ENCODE measurements at places on chromosomes 3 and 15. TPM values are rescaled to one million over a fixed set of nuclear protein-coding genes. Genes with fewer than 3 reads are reported as not detected.
A peak's percentile ranks its signal among the peaks of the same experiment; 100 is the strongest.

GRCh38 chr3:181486141-181486885 lies 225.4 kb upstream of the SOX2 start:
- peaks cover 4% of the 10 kb centered on the region for H3K4me1 ChIP-seq
- no peak for DNase-seq
- H3K4me3 ChIP-seq = no peak overlapping the region
- no peaks in the 10 kb centered on the region for H3K27me3 ChIP-seq
- no peaks in the 10 kb centered on the region for H3K36me3 ChIP-seq

- no peak overlapping the region for H3K4me3 ChIP-seq
- H3K27me3 ChIP-seq = no peaks in the 10 kb centered on the region
- DNase-seq = no peak
- H3K36me3 ChIP-seq = no peaks in the 10 kb centered on the region
- no peak overlapping the region for H3K27ac ChIP-seq
These were observed 96.6 kb downstream of the FHIT start for GRCh38 chr3:61154457-61155198.

GRCh38 chr15:86384186-86384585 lies 304.5 kb downstream of the AGBL1 start:
- H3K27me3 ChIP-seq = no peaks in the 10 kb centered on the region
- DNase-seq = no peak
- no peak overlapping the region for H3K4me3 ChIP-seq
- H3K36me3 ChIP-seq = no peaks in the 10 kb centered on the region
- no peak overlapping the region for H3K27ac ChIP-seq

GRCh38 chr15:77865701-77866100 lies 211.8 kb downstream of the TBC1D2B start:
- no peak overlapping the region for H3K27ac ChIP-seq
- no peak overlapping the region for H3K4me3 ChIP-seq
- no peaks in the 10 kb centered on the region for H3K4me1 ChIP-seq
- peak; percentile 63 for DNase-seq
- no peaks in the 10 kb centered on the region for H3K36me3 ChIP-seq

- no peaks in the 10 kb centered on the region for H3K36me3 ChIP-seq
- peaks cover 4% of the 10 kb centered on the region for H3K4me1 ChIP-seq
- H3K27ac ChIP-seq = no peak overlapping the region
- no peak for DNase-seq
- H3K4me3 ChIP-seq = no peak overlapping the region
These were observed 124.1 kb upstream of the DLG1 start for GRCh38 chr3:197422506-197422905.

- H3K4me1 ChIP-seq = no peaks in the 10 kb centered on the region
- no peaks in the 10 kb centered on the region for H3K27me3 ChIP-seq
- DNase-seq = no peak
- no peaks in the 10 kb centered on the region for H3K36me3 ChIP-seq
- H3K27ac ChIP-seq = no peak overlapping the region
These were observed 91.4 kb downstream of the TAMM41 start for GRCh38 chr3:11755276-11755675.

- H3K27ac ChIP-seq = peak overlapping the region; percentile 77
- peaks cover 25% of the 10 kb centered on the region for H3K36me3 ChIP-seq
- H3K4me3 ChIP-seq = no peak overlapping the region
- no peaks in the 10 kb centered on the region for H3K27me3 ChIP-seq
These were observed 7.3 kb downstream of the VILL start for GRCh38 chr3:37997791-37998370.

GRCh38 chr3:120029749-120030148 lies 64.5 kb downstream of the GSK3B start:
- H3K27ac ChIP-seq = no peak overlapping the region
- no peaks in the 10 kb centered on the region for H3K36me3 ChIP-seq
- no peaks in the 10 kb centered on the region for H3K4me1 ChIP-seq
- no peaks in the 10 kb centered on the region for H3K27me3 ChIP-seq

DNA sequence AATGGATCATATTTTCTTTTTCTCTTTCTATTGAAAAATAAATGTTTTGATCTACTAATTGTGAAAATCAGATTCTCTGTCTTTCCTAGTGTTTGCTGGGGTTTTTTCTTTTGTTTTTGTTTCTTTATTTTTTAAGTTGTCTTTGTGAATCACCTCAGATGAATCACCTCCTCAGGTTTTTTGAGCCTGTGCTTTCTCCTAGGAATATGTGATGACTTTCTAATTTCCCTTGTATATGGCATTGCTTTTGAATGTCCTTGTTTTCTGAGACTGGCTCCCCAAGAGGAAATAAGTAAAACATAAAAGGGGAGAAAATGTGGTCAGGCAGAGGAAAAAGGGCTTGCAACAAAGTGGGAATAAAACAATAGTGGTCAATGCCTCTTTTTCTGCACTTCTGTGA lies 750.0 kb downstream of the ZPLD1 start:
- H3K27ac ChIP-seq = no peak overlapping the region
- no peaks in the 10 kb centered on the region for H3K4me1 ChIP-seq
- DNase-seq = no peak
- H3K4me3 ChIP-seq = no peak overlapping the region
- H3K27me3 ChIP-seq = no peaks in the 10 kb centered on the region

GRCh38 chr3:108907194-108907593 lies 46.5 kb downstream of the GUCA1C start:
- no peak overlapping the region for H3K27ac ChIP-seq
- no peaks in the 10 kb centered on the region for H3K36me3 ChIP-seq
- no peak overlapping the region for H3K4me3 ChIP-seq
- no peaks in the 10 kb centered on the region for H3K4me1 ChIP-seq
- H3K27me3 ChIP-seq = no peaks in the 10 kb centered on the region

- H3K27me3 ChIP-seq = no peaks in the 10 kb centered on the region
- no peak for DNase-seq
- no peaks in the 10 kb centered on the region for H3K4me1 ChIP-seq
- no peaks in the 10 kb centered on the region for H3K36me3 ChIP-seq
These were observed 94.3 kb downstream of the RYR3 start for GRCh38 chr15:33405096-33405495.

DNA sequence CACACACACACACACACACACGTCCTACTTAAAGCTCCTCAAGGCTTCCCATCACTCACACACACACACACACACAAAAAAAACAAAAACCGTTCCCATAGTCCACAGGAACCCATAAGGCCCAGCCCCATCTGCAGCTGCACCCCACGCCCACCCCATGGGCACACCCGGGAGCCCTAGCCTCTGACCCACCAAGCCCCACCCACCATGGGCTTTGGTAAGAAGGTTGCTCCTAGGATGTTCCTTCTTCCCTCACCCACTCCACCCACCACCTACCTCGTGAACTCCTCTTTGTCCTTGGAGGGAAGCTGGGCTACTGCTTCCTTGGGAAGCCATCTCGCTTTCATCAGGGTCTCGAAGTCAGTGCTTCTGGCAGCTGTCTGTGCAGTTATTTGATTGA lies 115.1 kb downstream of the TPRA1 start:
- H3K36me3 ChIP-seq = no peaks in the 10 kb centered on the region
- DNase-seq = no peak
- H3K4me1 ChIP-seq = no peaks in the 10 kb centered on the region
- no peak overlapping the region for H3K4me3 ChIP-seq
- H3K27ac ChIP-seq = no peak overlapping the region

DNA sequence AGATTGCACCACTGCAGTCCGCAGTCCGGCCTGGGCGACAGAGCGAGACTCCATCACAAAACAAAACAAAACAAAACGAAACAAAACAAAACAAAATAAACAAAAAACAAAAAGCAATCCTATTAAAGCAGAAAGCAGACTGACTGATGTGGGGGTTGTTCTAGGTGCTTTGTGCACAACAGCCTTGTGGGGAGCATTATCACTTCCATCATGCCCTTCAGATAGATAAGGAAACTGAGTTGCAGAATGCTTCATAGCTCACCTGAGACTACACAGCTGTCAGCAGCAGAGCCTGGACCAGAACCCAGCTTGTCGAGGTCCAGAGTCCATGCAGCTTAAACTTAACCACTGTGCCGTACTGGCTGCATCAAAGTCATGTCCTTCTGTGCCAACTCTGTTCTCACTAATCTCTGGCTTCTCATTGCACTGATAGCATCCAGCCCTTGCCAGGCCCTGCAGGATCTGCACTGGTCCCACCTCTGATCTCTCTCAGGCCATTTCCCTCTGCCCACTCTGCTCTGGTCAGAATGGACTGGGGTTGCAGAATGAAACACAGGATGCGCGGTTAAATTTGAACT lies 47.6 kb upstream of the MRPS22 start:
- H3K36me3 ChIP-seq = no peaks in the 10 kb centered on the region
- no peak overlapping the region for H3K4me3 ChIP-seq
- H3K4me1 ChIP-seq = no peaks in the 10 kb centered on the region
- no peak overlapping the region for H3K27ac ChIP-seq
- DNase-seq = no peak

DNA sequence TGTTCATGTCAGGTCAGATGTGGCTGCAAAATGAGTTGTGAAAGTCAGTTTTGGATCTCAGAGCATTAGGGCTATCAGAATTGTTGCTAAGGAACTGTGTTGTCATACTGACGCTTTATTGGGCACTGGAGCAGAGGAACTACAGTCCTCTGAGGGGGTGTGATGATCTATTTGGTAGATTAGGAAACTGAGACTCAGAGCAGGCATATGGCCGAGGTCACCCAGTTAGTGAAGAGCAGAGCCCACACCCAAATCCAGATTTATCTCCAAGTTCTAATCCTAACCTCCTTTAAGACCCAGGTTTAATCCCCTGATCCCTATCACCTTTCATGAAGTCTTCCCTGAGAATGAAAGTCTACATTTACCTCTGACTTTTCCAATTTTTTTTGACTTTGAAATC lies 25.6 kb upstream of the GLCE start:
- peaks cover 12% of the 10 kb centered on the region for H3K27me3 ChIP-seq
- H3K36me3 ChIP-seq = no peaks in the 10 kb centered on the region
- DNase-seq = no peak
- peaks cover 12% of the 10 kb centered on the region for H3K4me1 ChIP-seq
- H3K4me3 ChIP-seq = no peak overlapping the region

DNA sequence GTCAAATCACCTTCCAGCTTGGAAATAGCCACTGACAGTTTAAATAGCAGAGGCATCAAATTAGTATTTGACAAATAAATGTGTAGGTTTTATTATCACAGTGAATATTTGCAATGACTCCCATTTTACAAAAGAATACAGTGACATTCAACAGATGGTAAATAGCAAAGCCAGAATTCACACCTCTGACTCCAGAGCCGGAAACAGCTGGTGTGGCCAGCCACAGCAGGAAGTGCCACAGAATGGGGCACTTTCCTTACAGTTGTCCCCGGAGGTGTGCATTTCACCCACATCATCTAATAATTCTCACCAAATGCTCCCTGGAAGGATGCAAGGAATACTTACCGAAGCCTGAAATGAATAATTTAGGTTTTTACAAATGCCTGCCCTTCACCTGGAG lies 295.7 kb upstream of the WNT5A start:
- no peaks in the 10 kb centered on the region for H3K4me1 ChIP-seq
- no peak overlapping the region for H3K27ac ChIP-seq
- H3K27me3 ChIP-seq = no peaks in the 10 kb centered on the region
- no peaks in the 10 kb centered on the region for H3K36me3 ChIP-seq
- no peak overlapping the region for H3K4me3 ChIP-seq
- no peak for DNase-seq

DNA sequence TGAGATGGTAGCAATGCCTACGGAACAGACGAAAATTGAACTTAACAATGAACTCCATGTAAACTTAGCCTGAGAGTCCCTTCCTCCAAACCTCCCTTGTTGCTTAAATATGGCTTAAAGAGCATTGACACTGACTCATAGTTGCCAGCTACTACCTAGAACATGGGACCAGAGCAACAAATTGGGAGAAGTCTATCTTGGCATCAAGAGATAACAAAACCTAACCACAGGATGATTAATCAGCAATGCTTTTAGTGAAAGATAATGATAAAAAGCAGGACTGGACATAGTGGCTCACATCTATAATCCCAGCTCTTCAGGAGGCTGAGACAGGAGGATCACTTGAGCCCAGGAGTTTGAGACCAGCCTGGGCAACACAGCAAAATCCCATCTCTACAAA lies 117.8 kb upstream of the MNS1 start:
- no peaks in the 10 kb centered on the region for H3K36me3 ChIP-seq
- no peak overlapping the region for H3K4me3 ChIP-seq
- no peak for DNase-seq
- no peaks in the 10 kb centered on the region for H3K27me3 ChIP-seq

- DNase-seq = no peak
- H3K27ac ChIP-seq = no peak overlapping the region
- no peak overlapping the region for H3K4me3 ChIP-seq
- H3K27me3 ChIP-seq = no peaks in the 10 kb centered on the region
- no peaks in the 10 kb centered on the region for H3K36me3 ChIP-seq
These were observed 61.3 kb upstream of the RAB6B start for GRCh38 chr3:133956982-133957381.

DNA sequence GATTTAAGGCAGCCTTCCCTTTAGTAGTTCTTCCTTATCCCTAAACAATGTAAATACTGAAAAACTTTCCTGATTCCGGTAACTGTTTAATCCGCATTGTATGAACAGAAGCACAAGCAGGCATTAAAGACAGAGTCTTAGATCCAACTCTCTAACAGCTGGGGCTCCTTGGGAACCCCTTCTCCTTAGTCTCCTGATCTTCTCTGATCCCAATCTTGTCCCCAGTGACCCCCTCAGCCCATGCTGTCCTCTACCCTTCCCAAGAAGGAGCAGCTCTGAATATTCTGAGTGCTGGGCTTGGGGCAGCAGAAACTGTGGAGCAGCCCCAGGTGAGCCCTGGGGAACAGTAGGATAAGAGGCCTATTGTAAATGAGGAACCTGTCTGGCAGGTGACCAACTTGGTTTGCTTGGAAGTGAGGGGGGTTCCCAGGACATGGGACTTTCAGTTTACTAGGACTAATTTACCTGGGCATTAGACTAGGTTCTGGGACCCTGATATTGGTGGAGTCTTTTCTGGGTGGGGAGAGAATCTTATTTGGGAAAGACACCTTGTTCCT lies 13.0 kb upstream of the SLC30A4 start:
- no peak overlapping the region for H3K27ac ChIP-seq
- DNase-seq = no peak
- H3K36me3 ChIP-seq = no peaks in the 10 kb centered on the region
- H3K27me3 ChIP-seq = no peaks in the 10 kb centered on the region

- DNase-seq = no peak
- H3K27ac ChIP-seq = no peak overlapping the region
- H3K27me3 ChIP-seq = no peaks in the 10 kb centered on the region
- no peak overlapping the region for H3K4me3 ChIP-seq
- no peaks in the 10 kb centered on the region for H3K36me3 ChIP-seq
- H3K4me1 ChIP-seq = no peaks in the 10 kb centered on the region
These were observed 43.1 kb downstream of the SAMMSON start for GRCh38 chr3:70042641-70043040.

GRCh38 chr15:86295511-86295910 lies 215.8 kb downstream of the AGBL1 start:
- DNase-seq = no peak
- H3K4me3 ChIP-seq = no peak overlapping the region
- H3K4me1 ChIP-seq = no peaks in the 10 kb centered on the region
- no peaks in the 10 kb centered on the region for H3K36me3 ChIP-seq
- no peak overlapping the region for H3K27ac ChIP-seq
- no peaks in the 10 kb centered on the region for H3K27me3 ChIP-seq

RTF1 gene
- total RNA-seq = 42.2 TPM

MST1 gene
- total RNA-seq = 21.2 TPM

GOLGA8R gene
- 1.9 TPM for total RNA-seq

MESP2 gene
- 1.1 TPM for total RNA-seq

DZIP1L gene
- total RNA-seq = 19.3 TPM

SAMMSON gene
- not detected for total RNA-seq

PLA2G4D gene
- total RNA-seq = 15.0 TPM

C3orf18 gene
- 3.7 TPM for total RNA-seq

MESP1 gene
- 1.9 TPM for total RNA-seq

DOCK3 gene
- 2.3 TPM for total RNA-seq

All from suprapubic skin (tissue), 4 donors.